ENCODE measurements at places on chromosomes 7 and 10.
A peak's percentile ranks its signal among the peaks of the same experiment; 100 is the strongest.

- DNase-seq = no peak
Measured at GRCh38 chr10:55168343-55168742, 367.3 kb upstream of the PCDH15 start.

- DNase-seq = no peak
Measured at GRCh38 chr10:63253040-63253439, 119.9 kb downstream of the NRBF2 start.

DNA sequence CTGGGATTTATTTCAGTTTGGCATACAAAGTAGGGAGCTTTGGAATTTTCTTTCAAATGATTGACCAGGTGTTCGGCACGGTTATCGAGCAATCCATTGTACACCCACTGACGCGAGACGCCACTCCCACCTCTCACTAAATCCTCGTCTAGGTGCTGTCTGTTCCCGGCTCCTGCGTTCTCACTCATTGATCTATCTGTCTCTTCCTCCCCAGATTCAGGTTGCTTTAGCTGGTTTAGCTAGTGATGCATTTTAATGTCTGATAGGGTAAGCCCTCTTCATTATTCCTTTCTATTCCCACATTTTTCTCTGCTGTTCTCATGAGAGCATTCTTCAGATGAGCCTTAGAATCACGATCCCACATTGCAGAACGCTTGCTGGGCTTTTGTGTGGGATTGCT lies 91.7 kb downstream of the ELFN1 start:
- no peak for DNase-seq

- DNase-seq = peak; percentile 8
Measured at GRCh38 chr10:48880016-48880705, 59.5 kb downstream of the LRRC18 start.

DNA sequence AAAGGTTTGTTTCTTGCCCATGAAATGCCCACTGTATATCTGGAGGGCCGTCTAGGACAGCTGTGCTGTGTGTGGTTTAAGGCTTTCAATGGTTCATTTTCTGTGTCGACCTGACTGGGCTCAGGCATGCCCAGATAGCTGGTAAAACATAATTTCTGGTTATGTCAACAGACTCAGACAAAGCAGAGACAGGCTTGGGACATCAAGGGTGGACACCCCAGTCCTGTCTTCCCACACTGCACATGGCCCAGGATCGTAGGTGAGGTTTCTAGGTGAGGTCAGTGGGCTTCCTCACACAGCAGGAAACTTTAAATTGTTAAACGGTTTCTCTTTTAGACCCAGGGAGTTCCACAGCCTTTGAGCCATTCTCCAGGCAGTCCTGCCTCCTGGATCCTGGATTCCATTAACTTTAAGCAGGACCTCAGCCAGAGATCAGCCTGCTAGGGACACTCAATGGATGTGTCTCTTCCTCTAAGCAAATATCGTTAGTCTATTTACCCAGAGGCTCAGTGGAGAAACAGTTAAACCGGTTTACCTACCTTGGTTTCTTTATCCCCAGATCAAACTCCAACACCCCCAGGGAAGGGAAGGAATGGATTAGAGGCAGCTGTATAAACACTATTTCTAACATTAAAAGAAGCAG lies 66.4 kb downstream of the ST8SIA6 start:
- DNase-seq = no peak

GRCh38 chr10:92891885-92892690 lies 43.8 kb downstream of the EXOC6 start:
- DNase-seq = no peak

GRCh38 chr7:36208426-36208825 lies 55.4 kb downstream of the EEPD1 start:
- no peak for DNase-seq

Data from GM13976 (cell line).